ENCODE measurements at places on chromosomes 3 and 15. TPM values are rescaled to one million over a fixed set of nuclear protein-coding genes. Genes with fewer than 3 reads are reported as not detected.

SSUH2 gene
- 0.61 TPM for total RNA-seq

GOLGA8Q gene
- not detected for total RNA-seq

IL5RA gene
- not detected for total RNA-seq

GPR62 gene
- total RNA-seq, result 0.33 TPM

GRCh38 chr3:20752416-20752815, 566.4 kb upstream of the SGO1 start:
- no peak overlapping the region for H3K27ac ChIP-seq
- H3K4me1 ChIP-seq, result no peaks in the 10 kb centered on the region
- H3K27me3 ChIP-seq, result no peaks in the 10 kb centered on the region
- no peaks in the 10 kb centered on the region for H3K36me3 ChIP-seq
- DNase-seq, result no peak

- H3K27me3 ChIP-seq, result no peaks in the 10 kb centered on the region
- H3K27ac ChIP-seq, result no peak overlapping the region
- no peak overlapping the region for H3K4me3 ChIP-seq
- peaks cover 25% of the 10 kb centered on the region for H3K36me3 ChIP-seq
Measured at GRCh38 chr3:172129850-172130716, 90.7 kb downstream of the FNDC3B start.

DNA sequence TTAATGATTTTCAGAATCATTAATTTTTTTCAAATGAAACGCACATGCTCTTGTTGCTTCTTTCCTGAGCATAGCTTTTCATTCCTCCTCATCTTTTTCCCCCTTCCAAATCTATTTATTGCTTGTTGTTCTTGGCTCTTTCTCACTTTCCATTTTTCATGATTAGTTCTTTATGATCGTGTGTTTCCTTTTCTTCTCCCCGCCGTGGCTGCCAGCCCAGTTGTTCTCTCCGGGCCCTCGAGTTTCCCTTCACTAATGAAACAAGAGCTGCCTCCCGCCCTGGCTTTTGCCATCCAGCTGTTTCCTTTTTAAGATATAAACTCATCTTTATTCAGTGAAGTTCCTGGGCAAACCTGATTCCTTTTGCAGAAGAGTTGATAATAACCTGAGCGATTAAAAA, 170.2 kb upstream of the NR2F2 start:
- no peak overlapping the region for H3K4me3 ChIP-seq
- no peaks in the 10 kb centered on the region for H3K27me3 ChIP-seq
- no peak for DNase-seq
- H3K27ac ChIP-seq, result no peak overlapping the region
- no peaks in the 10 kb centered on the region for H3K4me1 ChIP-seq

- H3K27me3 ChIP-seq, result no peaks in the 10 kb centered on the region
- H3K4me1 ChIP-seq, result peaks cover 22% of the 10 kb centered on the region
- no peak overlapping the region for H3K4me3 ChIP-seq
- H3K36me3 ChIP-seq, result no peaks in the 10 kb centered on the region
Measured at GRCh38 chr3:139455206-139455605, 21.1 kb downstream of the RBP2 start.

DNA sequence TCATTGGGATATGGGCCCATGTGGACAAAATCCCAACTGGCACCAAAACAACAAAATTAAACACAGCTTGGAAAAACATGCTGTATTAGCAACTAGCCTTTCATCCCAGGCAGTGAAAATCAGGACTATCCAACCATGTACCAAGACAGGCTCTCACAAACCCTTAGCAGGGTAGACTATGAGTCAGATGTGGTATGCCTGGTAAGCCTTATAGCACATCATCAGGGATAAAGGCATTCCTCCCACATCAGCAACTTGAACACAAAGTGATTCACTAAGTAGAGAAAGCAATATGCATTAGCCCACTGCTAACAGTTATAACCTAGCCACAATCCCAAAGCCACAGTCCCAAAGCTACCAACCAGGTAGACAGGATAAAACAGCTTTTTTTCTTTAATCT, 8.0 kb downstream of the CEP152 start:
- H3K27ac ChIP-seq, result no peak overlapping the region
- no peaks in the 10 kb centered on the region for H3K27me3 ChIP-seq
- DNase-seq, result no peak

DNA sequence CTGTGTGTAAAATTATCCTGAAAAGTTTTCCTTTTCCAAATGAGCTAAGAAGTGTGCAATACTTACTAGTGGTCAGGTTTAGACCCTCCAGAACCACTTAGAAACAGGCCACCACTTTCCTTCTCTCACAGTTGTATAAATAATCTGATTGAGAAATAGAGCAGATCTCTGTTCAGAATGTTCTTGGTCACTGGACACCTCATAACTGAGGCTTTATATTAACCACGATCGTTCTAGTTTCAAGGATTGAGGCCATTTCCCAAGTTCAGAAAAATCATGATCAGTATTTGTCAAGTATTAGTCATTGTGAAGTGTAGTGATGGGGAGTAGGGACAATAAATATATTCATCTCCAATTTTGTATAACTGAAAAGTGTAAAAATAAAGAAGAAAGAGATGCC, 1.0 kb upstream of the MAP3K13 start:
- no peak overlapping the region for H3K4me3 ChIP-seq
- H3K4me1 ChIP-seq, result no peaks in the 10 kb centered on the region
- no peak overlapping the region for H3K27ac ChIP-seq
- H3K27me3 ChIP-seq, result no peaks in the 10 kb centered on the region
- no peaks in the 10 kb centered on the region for H3K36me3 ChIP-seq
